ENCODE measurements at places on chromosomes 2 and 18.

GRCh38 chr2:17805717-17806363 is 10.4 kb upstream of the MSGN1 start:
- no peak for DNase-seq

- DNase-seq, result no peak
These were observed 513.2 kb downstream of the RNF144A start for GRCh38 chr2:7430421-7430868.

GRCh38 chr2:240425236-240425615 is 10.2 kb upstream of the GPC1 start:
- no peak for DNase-seq

GRCh38 chr2:203786549-203787351 is 80.3 kb downstream of the CD28 start:
- no peak for DNase-seq

DNA sequence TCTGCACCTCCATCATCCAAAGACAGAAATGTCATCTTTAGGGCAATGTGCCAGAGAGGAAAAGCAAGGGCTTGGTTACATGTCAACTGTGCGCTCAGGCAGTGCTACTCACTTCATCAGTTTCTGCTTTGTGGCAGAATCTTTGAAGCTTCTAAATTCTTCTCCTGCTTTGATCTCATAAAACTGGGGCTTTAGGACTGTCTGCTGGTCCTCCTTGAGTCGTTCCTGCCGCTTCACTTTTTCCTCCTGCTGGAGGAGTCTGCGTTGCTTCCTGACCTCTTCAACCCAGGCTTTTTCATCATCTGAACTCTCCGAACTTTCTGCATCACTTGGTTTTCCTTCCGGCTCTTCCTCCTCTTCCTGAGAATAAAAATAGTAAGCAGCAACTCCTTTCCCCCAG is 100.8 kb downstream of the NOL10 start:
- DNase-seq, result no peak

- DNase-seq, result no peak
These were observed 5.1 kb downstream of the PTPN4 start for GRCh38 chr2:119764832-119765231.

DNA sequence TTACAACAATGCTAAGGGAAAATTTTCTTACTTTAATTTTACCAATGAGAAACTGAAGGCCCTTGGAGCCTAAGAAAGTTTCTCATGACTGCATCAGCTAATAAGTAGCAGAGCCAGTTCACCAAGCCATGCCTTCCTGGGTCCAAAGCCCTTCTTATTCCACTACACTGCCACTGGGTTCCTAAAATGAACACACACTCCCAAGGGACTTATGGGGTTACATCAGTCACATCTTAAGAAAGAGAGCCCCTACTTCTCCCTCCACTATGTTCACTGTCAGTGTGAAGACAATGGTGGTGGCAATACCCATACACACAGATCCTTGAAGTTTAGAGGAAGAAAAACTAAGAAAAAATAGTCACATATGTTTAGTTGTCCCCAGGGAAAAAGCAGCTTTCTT is 20.6 kb downstream of the MBD2 start:
- DNase-seq, result no peak

- no peak for DNase-seq
These were observed 1122.7 kb upstream of the PIK3C3 start for GRCh38 chr18:40832362-40832761.

DNA sequence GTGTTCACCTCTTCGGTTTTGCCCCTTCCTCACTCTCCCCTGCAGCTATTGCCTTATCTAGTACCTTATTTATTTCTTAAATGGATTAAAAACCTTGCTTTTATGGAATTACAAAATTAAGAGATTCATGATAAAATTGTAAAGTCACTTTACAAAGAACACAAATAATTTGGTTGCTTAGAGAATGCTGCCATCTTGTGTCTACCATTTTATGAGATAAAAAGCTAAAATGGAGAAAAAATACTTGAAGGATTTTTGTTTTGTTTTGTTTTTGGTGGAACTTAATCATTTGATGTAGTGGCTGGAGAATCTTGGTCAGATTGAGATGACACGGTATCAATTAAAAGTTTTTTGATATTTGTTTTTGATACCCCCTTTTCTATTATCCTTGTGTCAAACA is 69.6 kb downstream of the R3HDM1 start:
- no peak for DNase-seq

- DNase-seq, result no peak
These were observed 113.7 kb downstream of the B3GNT2 start for GRCh38 chr2:62309465-62310091.

DNA sequence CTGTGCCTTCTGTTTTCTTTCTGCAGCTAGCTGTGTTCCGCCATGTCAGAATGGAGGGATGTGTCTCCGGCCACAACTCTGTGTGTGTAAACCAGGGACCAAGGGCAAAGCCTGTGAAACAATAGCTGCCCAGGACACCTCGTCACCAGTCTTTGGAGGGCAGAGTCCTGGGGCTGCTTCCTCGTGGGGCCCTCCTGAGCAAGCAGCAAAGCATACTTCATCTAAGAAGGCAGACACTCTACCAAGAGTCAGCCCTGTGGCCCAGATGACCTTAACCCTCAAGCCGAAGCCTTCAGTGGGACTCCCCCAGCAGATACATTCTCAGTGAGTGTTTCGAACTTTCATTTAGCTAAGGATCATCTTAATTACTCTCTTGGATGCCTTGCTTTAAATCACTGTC is 74.1 kb downstream of the LTBP1 start:
- DNase-seq, result no peak

DNA sequence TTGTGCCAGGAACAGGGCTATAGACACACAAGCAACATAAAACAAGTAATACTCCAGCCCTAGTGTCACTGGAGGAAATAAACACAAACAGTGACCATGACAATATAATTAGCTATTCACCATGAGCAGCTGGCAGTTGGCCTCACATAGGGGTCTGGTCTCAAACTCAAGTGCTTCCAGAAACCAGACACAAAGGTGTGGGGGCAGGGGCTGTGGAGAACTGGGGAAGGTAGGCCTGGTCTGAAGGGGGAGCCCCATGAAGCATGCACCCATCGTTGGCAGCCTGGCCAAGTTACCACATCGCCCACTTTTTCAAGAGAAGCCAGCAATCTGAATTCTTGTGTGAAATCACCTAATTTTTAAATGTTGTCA is 49.5 kb upstream of the SP3 start:
- no peak for DNase-seq

GRCh38 chr2:165627470-165627869 is 158.0 kb downstream of the CSRNP3 start:
- no peak for DNase-seq

- no peak for DNase-seq
These were observed 10.6 kb downstream of the SCN3A start for GRCh38 chr2:165193178-165193777.

- DNase-seq, result no peak
These were observed 220.7 kb downstream of the SEPTIN10 start for GRCh38 chr2:109392816-109393661.

DNA sequence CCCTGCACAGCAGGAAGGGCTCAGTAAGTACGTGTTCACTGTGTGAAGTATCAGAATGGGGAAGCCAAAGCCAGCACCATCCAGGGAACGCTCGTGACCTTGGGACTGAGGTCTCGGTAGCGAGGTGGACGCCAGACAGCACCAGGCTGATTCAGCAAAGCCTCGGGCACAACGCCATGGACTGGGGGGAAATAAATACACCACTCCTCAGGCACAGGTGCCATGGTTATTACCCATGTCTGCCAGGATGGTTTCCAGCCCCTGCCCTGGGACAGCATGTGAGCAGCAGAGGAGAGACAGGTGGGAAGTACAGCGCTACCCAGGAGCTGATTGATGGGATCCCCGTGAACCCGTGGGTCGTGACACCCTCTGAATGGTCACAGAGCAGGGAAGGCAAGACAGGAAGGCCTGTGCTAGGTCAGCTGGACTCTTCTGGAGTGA is 53.0 kb downstream of the REEP1 start:
- DNase-seq, result no peak

- no peak for DNase-seq
These were observed 14.8 kb upstream of the SMAD2 start for GRCh38 chr18:47944972-47945852.

DNA sequence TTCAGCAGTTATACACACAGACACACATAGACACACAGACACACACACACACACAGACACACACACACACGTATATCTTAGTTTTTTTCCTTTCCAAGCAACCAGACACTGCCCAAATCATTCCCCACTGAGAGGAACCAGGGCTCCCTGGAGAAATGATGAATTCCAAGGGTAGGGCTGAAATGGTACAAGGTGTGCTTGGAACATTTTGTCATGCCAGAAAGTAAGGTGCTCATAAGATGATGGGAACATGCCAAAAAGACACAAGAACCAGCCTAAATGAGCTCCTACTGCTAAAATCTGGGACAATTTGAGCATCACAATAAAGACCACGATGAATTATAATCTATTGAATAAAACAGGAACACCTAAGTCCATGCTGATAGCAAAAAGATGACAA is 103.3 kb downstream of the MEP1B start:
- DNase-seq, result no peak

DNA sequence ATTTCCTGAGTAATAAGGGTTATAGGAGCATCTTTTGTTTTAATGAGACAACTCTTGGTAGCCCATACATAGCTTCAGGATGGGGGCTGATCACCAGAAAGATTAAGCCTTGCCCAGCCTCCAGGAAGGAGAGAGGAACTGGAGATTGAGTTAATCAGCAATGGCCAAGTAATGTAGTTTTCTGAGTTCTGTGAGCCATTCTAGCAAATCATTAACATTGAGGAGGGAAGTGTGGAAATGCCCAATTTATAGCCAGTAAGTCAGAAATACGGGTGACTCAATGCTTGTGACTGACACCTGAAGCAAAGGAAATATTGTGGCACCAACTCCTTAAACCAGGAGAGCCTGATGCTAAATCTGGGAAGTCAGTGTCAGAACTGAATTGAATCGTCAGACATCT is 205.1 kb upstream of the SRD5A2 start:
- DNase-seq, result no peak
